Stimulated activated CD8-positive, alpha-beta memory T cell treated with anti-CD3 and anti-CD28 coated beads, Interleukin-12 subunit alpha, Interleukin-12 subunit beta, amount 100 ng/mL, for 4 hours (primary cell): ENCODE measurements at places on chromosomes 1 and 21.

DNA sequence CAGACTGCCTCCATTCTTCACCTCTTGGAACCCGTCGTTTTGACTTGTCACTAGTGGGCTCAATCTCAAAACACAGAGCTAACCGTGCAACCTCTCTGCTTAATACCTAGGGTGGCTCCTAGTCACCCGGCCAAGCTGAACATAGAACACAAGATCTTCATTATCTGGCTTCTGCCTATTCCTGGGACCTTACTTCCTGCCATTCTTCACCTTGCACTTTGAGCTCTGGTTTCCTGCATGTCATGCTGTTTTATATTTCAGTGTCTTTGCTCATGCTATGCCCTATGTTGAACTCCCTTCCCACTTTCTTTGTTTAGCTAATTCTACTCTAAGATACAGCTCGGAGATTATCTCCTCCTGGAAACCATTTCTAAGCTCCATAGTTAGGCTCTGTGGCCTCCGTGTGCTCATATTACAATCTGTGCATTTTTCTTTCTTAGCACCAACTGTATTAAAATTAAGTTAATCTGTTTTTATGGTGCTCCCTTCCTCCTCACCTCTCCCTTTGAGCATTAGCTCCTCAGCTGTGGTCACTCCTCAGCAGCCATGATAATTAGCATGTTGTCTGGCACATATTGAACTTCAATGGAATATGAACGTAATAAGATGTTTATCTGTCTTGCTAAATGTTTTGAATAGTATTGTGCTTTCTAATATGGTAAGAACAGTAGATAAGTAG is 13.1 kb downstream of the GPSM2 start:
- no peak for DNase-seq

- no peak for DNase-seq
Measured at GRCh38 chr1:40045182-40045581, 4.7 kb downstream of the CAP1 start.

DNA sequence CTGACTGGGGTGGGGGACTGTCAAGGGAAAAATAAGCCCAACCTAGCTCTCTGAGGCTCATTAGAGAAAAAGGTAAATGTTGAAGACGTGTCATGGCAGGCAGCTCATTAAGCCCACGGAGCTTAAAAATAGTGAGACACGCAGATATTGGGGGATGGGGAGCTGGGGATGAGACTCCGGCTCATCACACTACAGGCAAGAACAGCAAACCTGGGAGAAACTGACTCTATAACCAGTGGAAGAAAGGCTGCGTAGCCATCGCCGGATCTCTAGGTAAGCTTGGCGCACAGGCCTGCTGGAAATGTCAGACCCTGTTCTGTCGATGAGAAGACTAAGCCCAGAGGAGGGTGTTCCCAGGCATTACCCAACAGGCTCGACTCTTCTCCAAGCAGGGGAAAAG is 78.0 kb downstream of the SYT2 start:
- DNase-seq, result no peak

- no peak for DNase-seq
Measured at GRCh38 chr21:33940881-33941245, 25.3 kb upstream of the ATP5PO start.
